ENCODE measurements at places on chromosomes 1 and 21.

- DNase-seq, result no peak
Observed at GRCh38 chr1:235682216-235682615, 32.6 kb upstream of the GNG4 start.

DNA sequence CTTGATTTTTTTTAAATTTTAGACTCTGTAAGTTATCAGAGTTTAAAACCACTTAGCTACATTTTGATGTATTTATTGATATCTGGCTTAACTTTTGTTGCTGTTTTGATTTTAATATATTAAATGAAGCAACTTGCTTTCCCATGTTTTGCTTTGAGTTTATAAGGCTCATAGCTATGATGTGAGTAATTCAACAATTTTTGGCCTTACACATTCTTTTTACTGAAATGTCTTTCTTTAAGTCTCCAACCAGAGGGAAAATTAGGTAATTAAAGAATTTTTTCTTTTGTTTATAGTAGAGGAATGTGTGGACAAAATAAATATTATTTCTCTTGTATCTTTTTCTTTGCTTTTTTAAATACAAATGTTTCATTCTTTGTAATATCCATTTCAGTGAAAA is 258.3 kb upstream of the ADAMTS5 start:
- no peak for DNase-seq

GRCh38 chr1:98692482-98692881 is 31.0 kb downstream of the SNX7 start:
- DNase-seq, result no peak

- DNase-seq, result no peak
Observed at GRCh38 chr1:241837901-241838300, 10.1 kb upstream of the EXO1 start.

DNA sequence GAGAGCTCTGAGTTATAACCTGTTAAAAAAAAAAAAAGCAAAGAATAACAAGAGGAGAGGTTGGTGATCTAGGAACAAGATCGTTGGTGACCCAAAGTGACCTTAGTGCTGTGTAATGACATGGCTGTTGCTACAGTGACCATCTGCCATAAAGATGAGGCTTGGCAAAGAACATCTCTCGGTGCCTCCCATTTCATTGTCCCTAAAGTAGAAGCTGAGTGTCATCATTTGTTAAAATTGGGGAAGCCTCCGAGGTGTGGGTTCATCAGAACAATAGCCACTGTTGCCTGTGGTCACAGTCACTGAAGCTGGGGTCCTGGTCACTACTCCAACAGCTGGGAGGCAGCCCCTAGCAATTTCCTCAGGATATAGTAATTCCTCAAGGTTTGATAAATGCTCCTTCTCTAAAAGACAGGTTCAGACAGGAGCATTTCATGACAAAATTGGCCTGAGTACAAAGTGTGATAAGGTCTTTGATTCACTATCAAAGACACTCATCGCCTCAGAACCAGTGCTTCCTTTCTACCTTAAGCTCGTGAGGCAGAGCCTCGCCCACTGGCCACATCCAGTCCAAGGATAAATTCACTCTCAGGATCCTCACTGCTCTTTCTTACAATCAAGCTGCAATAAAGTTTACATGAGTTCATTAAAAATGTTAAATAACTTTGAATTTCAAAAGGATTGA is 81.9 kb upstream of the RGS2 start:
- DNase-seq, result no peak

DNA sequence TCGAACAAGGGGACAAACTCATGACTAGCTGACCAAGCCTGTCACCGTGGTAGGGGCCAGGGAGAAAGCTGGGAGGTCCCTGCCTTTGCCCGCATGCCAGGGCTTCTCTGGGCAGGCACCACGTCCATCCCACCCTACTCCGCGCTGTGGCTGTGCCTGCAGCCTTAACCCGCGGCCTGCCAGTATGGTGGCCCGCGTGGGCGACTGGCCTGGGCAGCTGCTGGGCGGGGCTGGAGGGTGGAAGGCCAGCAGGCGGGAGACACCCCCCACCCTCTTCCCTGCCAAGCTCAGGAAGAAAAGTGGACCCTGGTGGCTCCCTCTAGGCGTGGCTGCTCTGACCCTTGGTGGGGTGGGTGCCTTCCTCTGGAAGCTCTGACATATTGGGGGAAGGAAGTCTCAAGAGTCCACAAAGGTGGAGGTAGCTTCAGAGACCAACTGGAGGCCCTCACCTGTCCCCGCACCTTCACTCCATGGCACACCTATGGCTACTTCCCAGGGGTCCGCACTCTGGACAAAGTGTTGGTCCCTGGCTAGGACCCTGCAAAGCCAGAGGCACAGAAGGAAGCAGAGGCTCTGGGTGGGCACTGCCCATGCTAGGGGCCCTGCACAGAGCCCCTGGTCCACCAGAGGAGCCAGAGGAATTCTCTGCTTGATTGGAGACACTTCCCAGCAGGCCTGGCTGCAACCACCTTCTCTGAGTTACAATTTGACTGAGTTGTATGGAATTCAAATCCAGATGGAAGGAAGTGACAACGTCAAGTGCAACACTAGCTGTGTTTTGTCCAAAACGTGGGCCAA is 3.3 kb upstream of the SKI start:
- no peak for DNase-seq

All from stimulated activated CD4-positive, alpha-beta T cell treated with anti-CD3 and anti-CD28 coated beads, Interleukin-15, amount 100 ng/mL, for 1 hour (primary cell).